ENCODE measurements at places on chromosomes 1 and 21.
A peak's percentile ranks its signal among the peaks of the same experiment; 100 is the strongest.

GRCh38 chr1:245067257-245067656 lies 87.5 kb upstream of the KIF26B start:
- DNase-seq: no peak

- peak; percentile 19 for DNase-seq
Measured at GRCh38 chr1:24364975-24365678, 46.0 kb downstream of the GRHL3 start.

DNA sequence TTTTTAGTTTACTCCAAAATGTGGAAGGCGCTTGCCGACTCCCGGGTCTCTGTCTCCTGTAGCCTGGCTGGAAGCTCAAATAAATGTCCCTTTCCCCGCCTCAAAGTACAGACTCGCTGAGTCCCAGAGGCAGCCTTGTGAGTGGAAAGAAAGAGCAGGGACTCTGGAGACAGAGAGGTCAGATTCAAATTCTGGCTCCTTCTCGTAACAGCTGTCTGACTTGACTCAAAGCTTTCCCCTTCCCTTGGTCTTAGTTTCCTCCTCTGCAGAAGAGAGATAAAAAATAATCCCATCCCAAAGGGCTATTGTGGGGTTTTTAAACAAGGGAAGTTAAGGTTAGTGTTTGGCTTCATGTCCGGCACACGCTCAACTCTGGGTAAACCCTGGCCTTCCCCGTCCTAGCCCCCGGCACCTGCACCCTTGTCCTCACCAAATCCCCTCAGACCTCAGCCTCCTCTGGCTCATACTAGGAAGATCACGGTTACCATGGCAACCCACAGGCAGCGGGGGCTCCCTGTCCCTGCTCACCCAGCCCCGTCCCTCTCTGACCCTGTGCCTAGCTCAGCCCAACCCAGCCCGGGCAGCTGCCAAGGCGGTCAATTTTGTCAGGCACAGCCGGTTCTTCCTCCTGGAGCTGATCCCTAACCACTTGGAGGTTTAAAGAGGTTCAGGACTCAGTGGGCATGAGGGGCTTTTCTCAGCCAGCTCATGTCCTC lies 49.2 kb upstream of the IGSF21 start:
- no peak for DNase-seq

GRCh38 chr1:164794356-164794755 lies 235.4 kb downstream of the PBX1 start:
- no peak for DNase-seq

- no peak for DNase-seq
Measured at GRCh38 chr1:209109001-209109785, 474.3 kb upstream of the CAMK1G start.

DNA sequence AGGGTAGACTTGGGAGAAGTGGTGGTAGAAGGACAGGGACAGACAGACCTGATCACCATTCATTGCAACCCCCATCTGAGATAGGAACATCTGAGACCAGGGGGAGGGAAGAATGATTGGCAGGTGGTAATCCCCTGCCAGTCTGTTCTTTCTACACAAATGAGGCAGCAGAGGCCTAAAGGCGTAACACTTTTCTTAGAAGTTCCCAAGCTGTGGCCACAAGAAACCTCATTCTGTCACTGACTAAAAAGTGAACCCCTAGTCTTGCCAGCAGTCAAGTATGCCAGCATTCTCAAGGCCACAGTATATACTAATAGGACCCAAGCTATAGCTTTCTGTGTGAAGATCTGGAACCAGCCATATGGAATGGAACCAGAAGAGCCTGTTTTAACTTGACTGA lies 638.0 kb downstream of the KCNT2 start:
- DNase-seq: no peak

DNA sequence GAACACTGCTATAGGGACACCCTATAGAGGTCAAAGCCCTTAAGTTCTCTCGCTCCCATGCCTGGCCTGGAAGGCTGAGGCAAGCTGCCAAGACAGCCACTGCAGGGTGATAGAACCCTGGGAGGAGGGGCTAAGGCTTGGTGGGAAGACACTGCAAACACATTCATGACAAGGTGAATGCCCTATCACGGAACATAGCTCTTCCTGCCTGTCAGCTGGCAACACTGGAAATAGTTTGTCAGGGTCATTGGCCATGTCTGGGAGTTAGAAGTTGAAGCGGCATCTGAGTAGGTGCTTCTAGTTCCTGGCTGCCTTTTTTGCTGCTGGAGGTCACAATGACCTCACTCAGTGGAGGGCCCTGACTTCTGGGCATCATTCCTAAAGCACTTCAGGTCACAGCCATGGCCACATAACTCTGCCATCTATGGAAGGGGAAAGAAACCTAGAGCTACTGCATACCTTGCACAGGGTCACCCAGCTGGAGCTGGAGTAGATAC lies 4.2 kb downstream of the FABP3 start:
- DNase-seq: no peak

DNA sequence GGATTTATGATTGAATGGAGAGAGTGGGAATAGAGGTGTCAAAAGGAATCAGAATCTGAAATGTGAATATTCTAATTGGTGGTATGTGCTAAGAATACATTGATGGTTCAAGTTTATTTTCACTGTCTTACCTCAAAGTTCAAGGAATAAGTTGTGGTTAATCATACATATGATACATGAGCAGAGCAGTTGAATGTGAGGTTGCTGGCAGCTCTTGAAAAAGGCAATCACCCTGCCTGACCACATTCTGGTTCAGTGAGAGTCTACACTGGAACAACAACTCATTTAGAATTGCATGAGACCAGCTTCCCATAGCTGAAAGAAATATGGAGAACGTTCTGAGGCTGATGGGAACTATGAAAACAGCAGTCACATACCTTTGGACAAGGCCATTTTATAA lies 68.3 kb upstream of the ARHGAP29 start:
- no peak for DNase-seq

DNA sequence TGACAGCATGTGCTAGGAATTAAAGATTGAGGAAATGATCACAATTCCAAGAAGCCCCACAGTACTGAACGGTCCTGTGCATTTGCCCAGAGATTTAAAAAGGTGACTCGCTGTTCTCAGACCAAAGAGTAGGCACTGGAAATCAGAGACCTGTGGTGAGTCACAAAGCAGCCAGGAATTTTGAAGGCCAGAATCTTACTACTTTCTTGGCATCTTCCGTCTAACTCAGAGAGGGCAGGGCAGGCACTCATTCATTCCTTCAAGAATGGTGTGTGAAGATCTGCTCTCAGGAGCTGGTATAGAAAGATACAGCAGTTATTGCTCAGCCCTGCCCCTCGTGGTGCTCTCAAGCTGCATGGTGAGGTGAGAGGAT lies 57.9 kb downstream of the BRINP2 start:
- no peak for DNase-seq

GRCh38 chr1:53498555-53499131 lies 39.4 kb downstream of the DMRTB1 start:
- no peak for DNase-seq

DNA sequence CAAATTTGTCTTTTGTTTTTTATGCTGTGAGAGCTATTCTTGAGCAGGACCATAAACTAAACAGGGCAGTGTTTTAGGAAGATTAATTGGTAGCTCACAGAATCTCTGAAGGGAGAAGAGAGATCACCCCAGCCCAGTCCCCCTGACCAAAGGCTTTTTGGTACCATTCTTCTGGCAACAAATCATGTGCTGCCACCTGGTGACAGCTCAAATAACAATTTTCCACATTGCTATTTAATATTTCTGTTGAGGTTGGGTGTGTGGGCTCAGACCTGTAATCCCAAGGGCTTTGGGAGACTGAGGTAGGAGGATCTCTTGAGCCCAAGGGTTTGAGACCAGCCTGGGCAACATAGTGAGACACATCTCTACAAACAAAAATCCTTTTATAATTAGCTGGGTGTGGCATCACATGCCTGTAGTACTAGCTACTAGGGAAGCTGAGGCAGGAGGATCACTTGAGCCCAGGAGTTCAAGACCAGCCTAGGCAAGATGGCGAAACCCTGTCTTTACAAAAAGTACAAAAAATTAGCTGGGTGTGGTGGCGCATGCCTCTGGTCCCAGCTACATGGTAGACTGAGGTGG lies 2.2 kb upstream of the TESK2 start:
- DNase-seq: peak; percentile 23

- DNase-seq: no peak
Measured at GRCh38 chr1:99917214-99917613, 52.6 kb upstream of the SLC35A3 start.

- no peak for DNase-seq
Measured at GRCh38 chr1:243264717-243265116, 8.9 kb downstream of the SDCCAG8 start.

- DNase-seq: no peak
Measured at GRCh38 chr1:35324486-35324885, 56.0 kb downstream of the ZMYM4 start.

GRCh38 chr1:209659909-209660308 lies 7.7 kb upstream of the LAMB3 start:
- no peak for DNase-seq

- no peak for DNase-seq
Measured at GRCh38 chr21:33026443-33026858, 716 bp downstream of the OLIG2 start.

DNA sequence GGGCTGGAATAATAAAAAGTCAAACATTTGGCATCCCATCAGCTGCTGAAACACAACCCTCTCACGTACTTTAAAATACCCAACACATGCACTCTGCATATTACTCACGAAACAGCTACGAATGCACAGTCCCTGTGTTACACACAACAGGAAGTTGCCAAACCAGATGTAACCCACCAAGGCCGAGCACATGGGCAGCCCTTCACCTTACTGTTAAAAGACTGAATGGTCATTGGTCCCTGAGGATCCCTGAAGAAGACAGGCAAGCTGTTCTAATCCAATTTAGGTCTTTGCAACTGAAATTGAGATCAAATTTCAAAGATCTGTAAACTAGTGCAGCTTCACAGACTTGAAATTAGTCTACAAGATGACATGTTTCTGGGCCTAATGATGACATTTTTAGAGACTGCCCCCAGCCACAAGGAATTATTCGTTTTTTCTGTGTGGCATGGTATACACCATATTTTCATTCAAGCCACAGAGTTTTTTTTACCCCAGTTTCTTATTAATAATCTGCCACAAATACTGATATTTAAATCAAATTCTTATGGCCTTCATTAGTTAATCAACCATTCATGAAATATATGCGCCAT lies 25.6 kb upstream of the IER5 start:
- DNase-seq: no peak

GRCh38 chr1:165234149-165234548 lies 122.4 kb downstream of the LMX1A start:
- no peak for DNase-seq

DNA sequence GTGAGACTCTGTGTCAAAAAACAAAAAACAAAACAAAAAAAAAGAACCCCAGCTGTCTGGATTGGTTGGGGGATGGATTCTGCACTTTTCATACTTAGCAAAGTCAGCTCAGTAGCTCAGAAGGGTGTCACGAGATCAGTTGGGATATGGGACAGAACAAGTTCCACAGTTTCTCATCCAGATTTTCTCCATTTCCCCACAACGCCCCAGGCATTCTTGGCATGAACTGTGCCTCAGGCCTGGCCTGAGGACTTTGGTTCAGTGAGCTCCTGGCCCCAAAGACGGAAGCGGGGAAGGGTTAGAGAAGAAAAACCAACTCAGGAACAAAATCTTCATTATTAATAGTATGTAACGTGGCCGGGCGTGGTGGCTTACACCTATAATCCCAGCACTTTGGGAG lies 1.9 kb downstream of the AKR7A2 start:
- no peak for DNase-seq

- peak; percentile 11 for DNase-seq
Measured at GRCh38 chr1:111963985-111964738, 25.3 kb downstream of the KCND3 start.

GRCh38 chr1:62849031-62849430 lies 65.1 kb downstream of the ATG4C start:
- no peak for DNase-seq

GRCh38 chr21:25717491-25718147 lies 17.1 kb downstream of the ATP5PF start:
- DNase-seq: no peak

GRCh38 chr1:79551321-79551720 lies 544.8 kb upstream of the ADGRL4 start:
- DNase-seq: no peak

DNA sequence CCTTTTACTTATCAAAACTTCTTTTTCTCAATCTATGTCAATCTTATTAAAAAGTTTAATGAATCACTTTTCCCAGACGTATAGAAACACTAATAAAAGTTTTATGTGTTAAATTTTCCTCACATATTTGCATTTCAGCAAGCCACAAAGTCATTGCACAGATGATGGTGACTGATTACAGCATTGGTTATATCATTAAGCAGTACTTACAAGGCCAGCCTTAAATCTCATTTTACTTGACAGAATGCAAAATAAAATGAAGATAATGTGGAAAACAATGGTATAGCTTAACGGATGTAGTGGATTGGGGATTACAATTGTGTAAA lies 39.5 kb downstream of the TMEM200B start:
- DNase-seq: no peak

GRCh38 chr1:48678710-48679505 lies 97.8 kb downstream of the BEND5 start:
- DNase-seq: no peak

- DNase-seq: no peak
Measured at GRCh38 chr21:45949928-45950739, 31.4 kb upstream of the COL6A1 start.

DNA sequence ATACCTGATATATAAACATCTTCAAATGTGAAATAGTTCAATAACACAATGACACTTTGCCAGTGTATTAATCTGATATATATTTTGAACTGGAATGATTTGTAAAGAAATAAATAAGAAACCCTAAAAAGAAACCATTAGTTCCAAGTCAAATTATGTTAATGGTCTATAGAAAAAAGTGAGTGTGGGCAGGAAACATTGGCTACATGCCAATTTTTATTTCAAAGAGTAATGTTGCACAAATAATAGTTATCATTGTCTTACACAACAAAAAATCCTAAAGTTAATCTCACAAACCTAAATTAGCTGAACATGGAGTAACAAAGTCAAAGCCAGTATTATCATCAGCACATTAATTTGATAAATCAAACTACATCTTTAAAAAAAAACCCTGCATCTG lies 37.9 kb upstream of the BATF3 start:
- DNase-seq: no peak

DNA sequence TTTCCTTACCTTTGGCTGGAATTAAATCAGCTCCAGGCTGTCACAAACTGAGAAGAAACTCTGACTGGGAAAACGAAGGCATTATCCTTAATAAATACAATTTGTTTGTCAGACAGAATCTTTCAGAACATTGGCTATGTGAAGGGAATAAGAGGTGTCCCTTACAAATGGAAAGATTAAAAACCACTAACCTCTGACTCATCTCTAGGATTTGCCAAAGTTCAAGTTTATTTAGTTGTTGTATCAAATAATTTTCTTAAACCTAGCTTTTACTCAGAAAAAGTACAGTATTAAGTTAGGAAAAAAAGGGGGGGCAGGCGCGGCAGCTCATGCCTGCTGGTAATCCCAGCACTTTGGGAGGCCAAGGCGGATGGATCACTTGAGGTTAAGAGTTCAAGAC lies 15.7 kb downstream of the SERTAD4 start:
- DNase-seq: no peak
